HEK293T (cell line): ENCODE measurements at places on chromosomes 4 and X.

DNA sequence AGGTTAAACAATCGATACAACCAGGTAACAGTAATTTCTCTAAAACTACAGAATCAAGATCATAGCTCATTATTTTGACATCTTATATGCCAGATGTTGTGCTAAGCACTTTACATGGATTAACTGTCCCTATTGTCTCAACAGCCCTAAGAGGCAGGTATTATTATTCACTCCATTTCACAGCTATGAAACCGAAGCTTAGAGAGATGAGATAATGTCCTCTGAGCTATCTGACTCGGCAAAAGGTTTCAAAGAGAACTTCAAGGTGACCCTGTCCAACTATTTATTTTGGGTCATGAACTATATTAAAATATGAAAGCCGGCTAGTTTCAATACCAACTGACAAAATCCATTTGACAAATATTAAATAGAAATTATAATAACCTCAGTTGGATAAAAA, 10.3 kb downstream of the SLC25A5 start:
- DNase-seq, result no peak

DNA sequence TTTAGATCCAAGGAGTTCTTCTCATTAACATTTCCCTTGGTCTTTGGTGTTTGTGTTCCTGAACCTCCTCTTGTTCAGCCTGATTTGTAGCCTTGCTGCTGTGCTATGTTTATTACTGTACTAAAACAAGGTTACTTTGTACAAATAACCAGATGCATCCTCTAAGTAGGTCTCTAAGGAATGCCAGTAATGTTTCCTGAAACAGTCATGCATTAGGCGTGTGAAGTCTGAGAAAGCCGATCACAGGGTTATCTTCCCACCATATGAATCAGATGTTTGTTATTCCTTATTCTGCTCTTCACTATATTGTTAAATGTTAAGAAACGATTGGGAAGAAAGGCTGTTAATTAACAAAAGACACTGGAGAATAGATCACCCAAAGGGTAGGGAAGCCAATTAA, 66.9 kb downstream of the GALNTL6 start:
- DNase-seq, result no peak

DNA sequence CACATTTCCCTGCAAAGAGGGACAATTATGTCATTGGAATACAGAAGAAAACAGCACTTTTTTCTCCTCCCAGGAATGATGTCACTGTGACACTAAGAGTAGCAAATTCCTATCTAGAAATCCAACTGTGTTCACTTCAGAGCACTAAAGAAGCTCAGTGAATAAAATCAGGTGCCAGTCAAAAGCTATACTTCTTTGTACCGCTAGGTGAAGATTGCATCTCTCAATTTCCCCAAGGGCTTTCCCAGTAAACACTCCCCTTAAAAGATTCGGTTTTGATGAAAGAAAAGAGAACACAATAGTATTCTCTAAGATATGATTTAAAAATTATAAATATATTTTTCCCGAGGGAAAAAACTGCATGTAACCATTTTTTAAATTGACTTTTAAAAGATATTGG, 104.7 kb upstream of the MID1 start:
- DNase-seq, result peak; percentile 33

DNA sequence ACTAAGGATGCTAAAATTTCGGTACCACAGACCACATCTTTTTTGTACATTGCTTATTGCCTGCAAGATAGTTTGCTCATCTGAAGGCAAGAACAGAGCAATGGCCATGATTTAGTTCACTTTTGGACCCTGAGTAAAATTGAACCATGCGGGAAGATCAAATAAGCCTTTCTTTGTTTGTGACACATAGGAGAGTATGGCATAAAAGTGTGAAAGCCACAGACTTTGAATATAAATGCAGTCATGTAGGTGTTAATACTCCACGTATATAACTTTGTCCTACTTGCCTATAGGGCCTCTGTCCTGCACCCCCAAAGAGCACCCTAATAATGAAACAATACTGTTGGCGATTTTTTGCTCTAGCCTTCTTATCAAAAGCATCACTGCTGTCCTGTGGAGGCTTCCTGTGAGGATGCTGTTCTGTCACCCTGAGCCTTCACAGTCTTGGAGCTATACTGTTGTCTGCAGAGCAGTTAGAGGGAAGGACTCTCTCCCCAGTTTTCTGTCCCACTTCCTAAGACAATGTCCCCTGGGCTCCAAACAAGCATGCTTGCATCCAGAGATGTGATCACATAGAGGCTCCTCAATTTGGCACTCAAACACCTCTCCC, 10.2 kb upstream of the CXCL13 start:
- no peak for DNase-seq

GRCh38 chrX:132200976-132201375, 18.3 kb downstream of the RAP2C start:
- DNase-seq, result no peak

GRCh38 chr4:103054030-103054429, 22.5 kb downstream of the SLC9B2 start:
- DNase-seq, result no peak

- DNase-seq, result no peak
These were observed 27.3 kb upstream of the STS start for GRCh38 chrX:7119950-7120877.

GRCh38 chr4:148060264-148061140, 328.6 kb downstream of the ARHGAP10 start:
- DNase-seq, result no peak

DNA sequence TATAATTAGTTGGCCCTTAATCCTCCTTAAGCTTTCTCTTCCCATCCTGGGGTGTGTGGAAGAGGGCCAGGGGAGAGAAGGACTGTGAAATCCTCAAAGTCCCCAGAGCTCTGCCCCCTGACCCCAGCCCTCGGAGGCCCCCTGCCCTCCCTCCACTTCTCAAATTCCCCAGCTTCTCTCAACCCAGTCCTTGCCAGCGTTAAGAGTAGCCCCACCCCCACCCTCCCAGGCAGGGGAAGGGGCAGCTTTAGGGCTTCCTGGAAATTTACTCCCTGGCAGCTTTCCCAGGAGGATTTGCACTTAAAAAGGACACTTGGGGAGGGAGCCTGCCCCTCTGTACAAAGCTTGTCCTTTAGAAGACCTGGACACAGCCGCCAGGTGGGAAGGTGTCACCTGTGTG, 11.8 kb upstream of the CD40LG start:
- no peak for DNase-seq

GRCh38 chr4:10959586-10959985, 275.0 kb upstream of the CLNK start:
- no peak for DNase-seq

DNA sequence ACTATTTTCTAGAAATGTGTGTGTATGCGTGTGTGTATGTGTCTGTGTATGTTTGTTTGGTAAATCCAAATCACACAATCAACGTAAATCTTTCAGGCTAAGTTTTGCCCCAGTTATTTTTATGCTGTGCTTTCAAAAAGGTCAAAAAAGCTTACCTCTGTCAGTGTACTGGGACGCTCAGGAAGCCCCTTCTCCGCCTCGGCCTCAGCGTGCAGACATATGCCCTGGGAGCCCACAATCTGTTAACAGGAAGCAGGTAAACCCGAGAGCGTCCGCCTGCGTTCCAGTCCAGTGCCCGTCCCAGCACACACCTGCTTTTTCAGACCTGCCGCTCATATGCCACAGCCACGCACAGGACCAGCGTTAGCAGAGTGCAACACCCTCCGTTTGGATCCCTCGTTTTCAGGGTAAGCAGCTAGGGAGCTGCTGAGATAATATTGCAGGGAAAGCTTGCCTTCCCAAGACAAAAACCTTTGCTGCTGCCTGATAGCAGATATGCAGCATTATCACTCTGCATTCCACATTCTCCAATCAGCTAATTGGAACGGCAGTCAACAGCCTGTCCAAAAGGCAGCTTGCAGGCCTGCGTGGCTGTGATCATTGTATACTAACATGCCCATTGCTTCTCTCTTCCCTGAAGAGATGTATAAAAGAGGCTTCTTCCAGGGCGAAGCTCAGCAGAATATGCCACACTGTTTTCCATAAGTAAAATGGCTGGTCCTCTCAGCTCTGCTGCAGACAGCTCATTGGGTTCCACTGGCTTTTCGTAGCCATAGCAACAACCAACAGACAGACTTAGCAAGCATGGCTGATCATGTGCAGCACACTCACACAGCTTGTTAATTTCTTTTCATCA, at the start of gene SORBS2:
Gene SORBS2, minus strand, starts transcription at position 686 of the 856 bp plus-strand sequence. CDS start 121,623 bp downstream, outside the sequence.
- DNase-seq, result peak; percentile 21

- DNase-seq, result no peak
These were observed 96.6 kb upstream of the SRD5A3 start for GRCh38 chr4:55249476-55249875.
